Hypothalamus (tissue), 51 donors: ENCODE measurements at places on chromosomes 3 and 15.

GRCh38 chr15:97037080-97037479 lies 706.6 kb downstream of the NR2F2 start:
- no peak for DNase-seq

DNA sequence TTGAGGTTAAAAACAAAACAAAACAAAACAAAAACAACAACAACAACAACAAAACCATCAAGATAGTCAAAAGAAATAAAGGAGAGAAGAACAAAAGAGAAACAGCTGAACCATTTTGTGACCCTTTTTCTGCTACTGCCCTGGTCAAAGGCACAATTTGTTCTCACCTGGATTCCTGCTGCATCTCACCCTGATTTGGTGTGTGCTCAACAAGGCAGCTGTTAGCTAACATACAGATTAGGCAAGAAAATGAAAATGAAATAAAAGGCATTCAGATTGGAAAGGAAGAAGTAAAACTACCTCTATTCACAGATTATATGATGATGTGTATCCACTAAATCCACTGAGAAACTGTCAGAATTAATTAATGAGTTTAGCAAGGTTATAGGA lies 28.7 kb upstream of the XIRP1 start:
- DNase-seq = no peak

GRCh38 chr15:67164401-67164791 lies 90.1 kb downstream of the AAGAB start:
- no peak for DNase-seq

DNA sequence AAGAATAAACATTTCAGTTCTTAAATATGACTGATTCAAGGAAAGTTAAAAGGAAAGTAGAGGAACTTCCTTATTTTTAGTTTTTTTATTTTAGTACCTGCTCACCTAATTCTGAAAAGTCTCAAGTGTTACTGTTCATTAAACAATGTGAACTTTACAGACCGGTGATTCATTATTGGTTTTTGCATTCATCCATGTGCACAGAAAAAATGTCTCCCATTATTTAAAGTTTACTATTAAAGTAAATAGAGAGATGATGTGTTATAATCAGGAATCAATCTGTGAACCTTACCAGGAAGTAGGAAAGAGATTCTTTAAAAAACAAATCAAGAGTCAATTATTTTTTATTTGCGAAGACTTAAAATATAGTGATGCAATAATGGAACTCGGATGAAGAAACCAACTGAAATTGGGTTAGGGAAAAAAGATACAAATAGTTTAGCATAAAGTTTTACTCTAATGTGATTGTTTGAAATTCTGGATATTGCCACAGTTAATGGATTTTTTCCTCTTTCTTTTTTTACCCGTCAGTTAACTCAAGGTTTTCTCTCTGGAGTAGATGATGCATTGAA lies 119.4 kb upstream of the SAMMSON start:
- DNase-seq = no peak
